Esophagus squamous epithelium (tissue), 5 donors: ENCODE measurements at places on chromosomes 13 and 19.

DNA sequence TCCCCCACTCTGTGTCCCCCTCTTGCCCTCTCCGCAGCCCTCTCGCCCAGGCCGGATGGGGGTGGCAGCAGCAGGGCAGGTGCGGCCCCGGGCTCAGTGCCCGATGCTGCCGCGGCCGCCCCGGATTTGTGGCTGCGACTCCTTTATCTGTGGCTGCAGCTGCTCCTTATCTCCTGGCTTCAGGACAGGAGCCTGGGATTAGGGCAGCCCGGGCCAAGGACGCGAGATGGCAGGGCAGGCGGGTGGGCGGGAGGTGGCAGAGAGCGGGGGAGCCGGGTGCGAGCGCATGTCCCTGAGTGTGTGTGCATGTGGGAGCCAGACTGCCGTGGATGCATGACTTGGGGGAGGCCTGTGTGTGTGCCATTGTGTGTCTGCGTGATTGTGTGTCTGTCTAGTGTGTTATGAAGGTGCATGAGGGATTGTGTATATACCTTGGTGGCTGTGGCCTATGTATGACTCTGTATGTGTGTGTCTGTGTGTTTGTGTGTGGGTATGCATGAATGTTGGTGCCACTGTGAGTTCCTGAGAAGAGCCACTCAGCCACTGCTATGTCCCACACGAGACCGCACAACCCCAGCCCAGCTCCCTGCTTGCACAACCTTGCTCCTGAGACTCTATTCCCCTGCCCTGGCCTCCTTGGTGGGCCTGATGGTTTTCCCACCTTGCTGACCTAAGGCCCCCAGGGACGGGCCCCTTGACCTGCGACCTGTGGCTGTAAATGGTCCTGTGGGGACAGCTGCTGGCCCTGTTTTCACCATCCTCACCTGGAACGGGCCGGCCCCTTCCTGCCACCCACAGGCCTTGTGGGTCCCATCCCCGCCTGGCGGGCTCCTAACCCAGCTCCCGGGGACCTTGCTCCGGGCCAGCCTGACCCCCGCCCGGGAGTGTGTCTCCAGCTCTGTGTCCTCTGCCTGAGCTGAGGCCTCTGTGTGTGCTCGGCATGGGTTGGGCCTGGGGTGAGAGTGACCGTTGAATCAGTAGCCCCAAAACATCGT is 5.3 kb upstream of the NRTN start:
- DNase-seq = no peak

DNA sequence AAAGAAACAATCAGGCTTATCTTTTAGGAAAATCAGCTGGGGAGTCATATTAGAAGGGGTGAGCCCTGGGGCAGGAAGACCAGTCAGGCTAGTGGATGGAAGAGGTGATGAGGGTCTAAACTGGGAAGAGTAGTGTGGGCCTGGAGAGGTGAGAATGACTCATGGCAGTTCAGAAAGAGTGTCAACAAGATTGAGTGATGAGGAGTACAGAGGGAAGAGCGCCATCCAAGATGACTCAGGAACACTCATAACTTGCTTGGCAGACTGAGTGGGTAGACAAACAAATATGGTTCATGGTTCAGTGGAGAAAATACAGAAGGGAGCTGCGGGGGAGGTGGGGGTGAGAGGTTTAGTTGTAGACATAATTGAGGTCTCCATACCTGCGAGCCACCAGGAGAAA is 17.3 kb upstream of the CLDN10 start:
- no peak for DNase-seq

DNA sequence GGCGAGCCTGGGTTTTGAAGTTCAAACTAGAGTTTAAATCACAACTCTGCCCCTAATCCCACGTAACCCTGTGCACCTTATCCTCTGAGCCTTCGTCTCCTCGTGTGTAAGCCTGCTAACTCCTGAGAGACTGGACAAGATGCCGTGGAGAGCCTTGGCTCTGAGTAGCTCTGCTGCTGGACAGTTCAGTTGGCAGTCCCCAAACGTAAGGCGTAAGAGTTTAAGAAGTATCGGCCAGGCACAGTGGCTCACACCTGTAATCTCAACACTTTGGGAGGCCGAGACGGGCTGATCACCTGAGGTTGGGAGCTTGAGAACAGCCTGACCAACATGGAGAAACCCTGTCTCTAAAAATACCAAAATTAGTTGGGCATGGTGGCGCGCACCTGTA is 4.7 kb upstream of the CD79A start:
- DNase-seq = no peak

GRCh38 chr13:87078947-87079795 is 592.0 kb upstream of the SLITRK5 start:
- no peak for DNase-seq

- no peak for DNase-seq
Measured at GRCh38 chr19:45473367-45473681, 5.5 kb downstream of the FOSB start.
